ENCODE measurements at places on chromosomes 5 and 9.

DNA sequence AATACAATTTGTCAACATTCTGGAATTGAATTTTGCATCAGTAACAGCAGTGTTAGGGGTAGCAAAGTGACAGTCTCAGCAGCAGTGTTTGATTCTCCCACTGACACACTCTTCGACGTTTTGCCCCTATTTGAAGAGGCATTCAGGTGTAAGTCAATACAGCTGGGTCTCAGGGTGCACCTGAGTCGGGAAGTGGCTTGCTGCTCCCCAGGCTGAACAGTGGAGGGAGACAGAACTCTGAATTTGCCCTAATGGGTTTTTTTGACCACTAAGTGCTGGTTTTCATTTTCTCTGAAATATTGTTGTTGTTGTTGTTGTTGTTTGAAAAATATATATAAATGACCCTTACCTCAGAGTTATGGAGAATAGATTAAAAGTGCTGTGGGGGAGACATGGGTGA lies 223.2 kb downstream of the TLR4 start:
- no peak for DNase-seq

DNA sequence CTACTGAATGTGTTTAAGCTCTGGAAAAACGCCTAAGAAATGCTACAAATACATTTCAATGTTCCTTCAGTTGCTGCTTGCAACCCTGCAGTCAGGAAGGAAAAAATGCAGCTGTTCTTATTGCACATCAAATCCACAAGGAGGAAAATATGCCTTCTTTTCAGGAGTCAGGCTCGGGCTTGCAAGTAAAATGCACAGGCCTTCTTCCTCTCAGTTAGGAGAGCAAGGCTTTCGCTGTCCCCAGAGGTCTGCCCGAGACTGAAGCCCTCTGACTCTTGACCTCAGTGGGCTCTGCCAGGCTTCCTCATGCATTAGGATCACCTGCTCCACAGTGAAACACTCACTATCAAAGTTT lies 899 bp upstream of the SHC3 start:
- DNase-seq: no peak

DNA sequence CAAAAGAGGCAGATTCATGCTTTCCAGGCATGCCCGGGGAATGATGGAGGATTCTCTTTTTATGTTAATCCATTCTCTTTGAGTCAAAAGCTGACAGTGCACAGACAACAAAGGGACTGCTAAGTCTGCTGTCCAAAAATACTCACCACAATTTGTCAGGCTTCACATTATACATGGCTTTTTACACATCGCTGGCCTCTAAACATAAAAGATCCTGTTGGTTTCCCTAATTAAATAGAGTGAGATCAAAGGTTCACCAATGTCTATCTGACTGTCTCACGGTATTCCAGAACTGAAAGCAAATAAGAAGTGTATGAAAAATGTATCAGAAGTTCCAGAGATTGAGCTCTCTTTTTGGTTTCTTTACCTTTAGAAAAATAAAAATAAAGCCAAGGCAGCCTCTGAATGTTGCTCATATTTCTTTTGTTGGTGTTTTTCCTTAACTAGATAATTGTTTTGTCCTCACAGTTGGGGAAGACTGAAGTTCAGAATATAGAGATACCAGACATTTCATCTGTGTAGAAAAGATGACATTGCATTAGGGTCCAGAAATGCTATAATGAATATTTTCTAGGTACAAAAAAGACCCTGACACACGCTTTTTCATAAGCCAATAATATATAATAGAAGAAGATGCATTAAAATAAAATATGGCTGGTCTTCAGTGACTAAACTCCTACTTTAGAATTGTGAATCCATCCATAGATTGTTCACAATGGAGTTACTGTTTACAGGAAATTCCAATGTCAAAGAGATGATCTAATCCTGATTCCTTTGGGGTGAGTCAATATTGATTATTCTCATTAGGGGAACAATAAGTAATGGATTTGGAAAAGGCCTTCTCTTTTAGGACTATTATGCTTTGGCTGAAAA lies 688.2 kb upstream of the CDH6 start:
- peak; percentile 53 for DNase-seq

- peak; percentile 17 for DNase-seq
These were observed 35.0 kb upstream of the TLE1 start for GRCh38 chr9:81724242-81724889.

DNA sequence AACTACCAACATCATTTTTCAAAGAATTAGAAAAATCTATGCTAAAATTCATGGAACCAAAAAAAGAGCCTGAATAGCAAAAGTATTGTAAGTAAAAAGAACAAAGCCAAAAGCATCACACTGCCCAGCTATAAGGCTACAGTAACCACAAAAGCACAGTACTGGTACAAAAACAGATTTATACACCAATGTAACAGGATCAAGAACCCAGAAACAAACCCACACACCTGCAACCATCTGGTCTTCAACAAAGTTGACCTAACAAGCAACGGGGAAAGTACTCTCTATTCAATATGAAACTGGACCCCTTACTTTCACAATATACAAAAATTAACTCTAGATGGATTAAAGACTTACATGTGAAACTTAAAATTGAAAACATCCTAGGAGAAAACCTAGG lies 94.2 kb upstream of the TARS1 start:
- DNase-seq: no peak

DNA sequence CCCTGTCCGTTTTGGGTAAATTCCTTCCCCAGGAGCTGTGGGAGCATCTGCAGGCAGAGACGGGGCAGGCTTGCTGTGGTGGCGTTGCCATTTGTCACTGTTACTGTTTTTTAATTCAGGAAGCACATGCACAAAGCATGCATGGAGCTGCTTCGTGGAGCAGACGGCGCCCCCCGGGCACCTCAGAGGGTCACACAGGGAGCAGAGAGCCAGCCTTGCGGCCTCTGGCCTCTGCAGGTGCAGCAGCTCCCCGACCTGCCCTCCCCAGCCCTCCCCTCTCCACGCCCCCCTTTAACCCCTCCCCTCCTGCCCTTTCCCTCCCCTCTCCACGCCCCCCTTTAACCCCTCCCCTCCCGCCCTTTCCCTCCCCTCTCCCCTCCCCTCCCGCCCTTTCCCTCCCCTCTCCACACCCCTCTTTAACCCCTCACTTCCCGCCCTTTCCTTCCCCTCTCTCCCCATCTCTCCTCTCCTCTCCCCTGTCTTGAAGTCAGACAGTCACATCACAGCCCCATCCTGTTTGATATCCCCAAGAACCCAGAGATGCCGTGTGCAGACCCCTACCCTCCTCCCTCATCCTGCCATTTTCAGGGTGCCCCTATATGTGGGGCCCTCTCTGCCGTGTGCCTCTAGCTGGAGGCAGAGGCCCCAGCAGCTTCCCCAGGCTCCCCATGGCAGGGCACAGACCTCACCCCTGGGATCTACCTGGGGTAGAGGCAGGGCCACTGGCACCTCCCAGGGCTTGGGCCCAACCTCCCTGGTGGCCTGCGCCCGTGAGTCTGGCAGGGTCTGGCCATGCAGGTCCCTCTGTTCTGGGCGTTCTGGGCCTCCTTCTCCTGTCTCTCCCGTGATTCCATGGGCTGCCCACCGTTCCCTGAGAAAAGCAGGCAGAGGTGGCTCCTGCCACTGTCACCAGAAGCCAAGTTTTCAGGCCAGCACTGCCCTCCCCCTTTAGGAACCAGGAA lies 29.6 kb upstream of the UBAC1 start:
- DNase-seq: no peak

DNA sequence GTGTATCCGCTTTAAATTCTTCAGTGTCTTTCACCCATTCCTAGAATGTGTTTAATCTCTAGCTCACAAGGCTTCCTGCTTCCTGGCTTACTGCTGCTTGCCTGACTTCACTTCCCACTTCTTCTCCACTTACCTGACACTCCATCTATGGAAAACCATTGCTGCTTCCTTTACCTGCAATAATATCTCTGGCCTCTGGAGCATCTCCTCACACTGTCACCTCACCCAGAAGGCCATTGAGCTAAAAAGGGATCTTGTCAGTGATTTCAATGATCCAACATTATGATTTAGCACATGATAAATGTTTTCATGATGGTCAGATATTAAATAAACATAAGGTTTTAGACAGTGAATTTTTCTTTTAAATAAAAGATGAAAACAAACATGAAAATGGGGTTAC lies 281.1 kb downstream of the MRPS30 start:
- DNase-seq: no peak

DNA sequence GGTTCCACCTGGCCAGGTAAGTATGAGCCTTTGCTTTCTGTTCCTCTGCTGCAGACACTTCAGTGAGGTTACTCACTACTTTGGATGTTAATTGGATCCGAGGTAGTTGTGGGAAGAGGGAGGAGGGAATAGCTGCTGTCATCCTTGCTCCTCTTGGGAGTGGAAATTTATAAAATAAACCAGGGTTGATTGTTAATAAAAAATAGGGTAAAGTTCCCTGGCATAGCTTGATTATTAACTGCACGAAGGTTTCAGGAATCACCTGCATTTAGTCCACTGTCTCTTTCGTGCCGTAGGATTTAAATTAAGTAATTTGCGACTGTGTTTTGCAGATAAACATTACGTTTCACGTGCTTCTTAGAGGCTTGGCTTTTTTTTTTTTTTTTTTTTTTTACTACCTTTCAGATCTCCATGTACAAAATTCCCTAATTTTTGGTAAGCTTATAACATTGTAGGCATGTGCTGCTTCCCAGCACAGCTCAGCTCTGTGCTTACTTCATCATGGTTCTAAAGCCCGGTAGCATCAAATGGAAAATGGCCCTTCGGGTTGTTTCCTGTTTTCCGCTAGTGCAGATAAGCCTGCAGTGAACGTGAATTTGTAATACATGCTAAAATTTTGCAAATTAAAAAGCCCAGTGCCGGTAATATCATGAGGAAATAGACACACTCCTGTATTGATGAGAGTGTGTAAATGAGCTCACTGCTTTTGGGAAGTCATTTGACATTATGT lies 26.9 kb upstream of the LTC4S start:
- no peak for DNase-seq

DNA sequence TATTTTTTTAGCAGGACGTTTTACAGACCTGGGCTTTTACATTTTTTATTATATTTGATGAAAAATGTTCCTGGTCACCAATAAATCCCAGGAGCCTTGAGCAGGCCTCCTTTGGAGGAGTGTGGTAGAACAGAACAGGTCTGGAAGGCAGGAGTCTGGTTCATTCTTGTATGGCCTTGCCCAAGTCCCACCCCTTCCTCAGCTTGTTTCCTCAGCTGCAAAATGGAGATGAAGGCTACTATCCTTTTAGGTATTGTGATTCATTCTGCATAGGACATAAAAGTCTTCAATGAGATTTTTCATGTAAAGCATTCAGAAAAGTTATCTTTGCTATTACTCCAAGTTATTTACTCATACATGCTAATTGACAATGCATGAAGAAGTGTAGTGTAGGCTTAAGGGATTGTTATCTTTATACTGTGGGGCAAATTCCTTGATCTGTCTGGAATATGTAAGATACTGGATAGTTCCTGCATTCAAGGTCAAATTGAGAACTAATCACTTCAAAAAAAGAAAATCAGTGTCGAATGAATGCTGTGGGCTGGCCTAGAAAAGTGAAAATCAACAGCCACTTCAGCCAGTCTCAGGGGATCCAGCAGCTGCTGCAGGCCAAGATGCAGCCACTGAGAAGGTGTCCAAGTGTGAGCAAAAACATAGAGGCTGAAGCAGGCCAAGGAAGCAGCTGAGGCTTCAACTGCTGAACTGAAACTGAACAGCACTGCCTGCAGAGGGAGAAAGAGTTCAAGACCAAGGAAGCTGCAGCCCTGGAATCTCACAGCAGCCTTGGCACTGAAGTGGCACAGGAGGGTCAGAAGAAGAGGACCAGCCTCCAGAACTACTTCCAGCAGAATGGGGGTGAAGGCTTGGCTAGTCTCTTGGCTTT lies 15.5 kb upstream of the SLC36A3 start:
- peak; percentile 12 for DNase-seq

- DNase-seq: no peak
These were observed 132.3 kb upstream of the SMARCA2 start for GRCh38 chr9:1882711-1883403.

DNA sequence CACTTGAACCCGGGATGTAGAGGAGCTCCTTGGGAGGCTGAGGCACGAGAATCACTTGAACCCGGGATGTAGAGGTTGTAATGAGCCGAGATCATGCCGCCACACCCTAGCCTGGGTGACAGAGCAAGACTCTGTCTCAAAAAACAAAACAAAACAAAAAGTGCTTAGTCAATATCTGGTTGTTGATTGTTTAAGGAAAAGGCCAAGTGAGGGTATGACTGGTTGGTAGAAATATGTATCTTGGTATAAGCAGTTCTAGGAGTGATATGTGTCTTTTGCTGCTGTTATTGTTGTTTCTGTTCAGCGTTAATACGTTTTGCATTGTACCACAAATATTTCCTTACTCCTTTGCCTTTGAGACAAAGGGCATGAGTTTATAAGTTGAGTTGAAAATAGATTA lies 210.7 kb upstream of the DMRT1 start:
- no peak for DNase-seq

GRCh38 chr9:92242260-92243136 lies 51.0 kb downstream of the IARS1 start:
- peak; percentile 10 for DNase-seq

DNA sequence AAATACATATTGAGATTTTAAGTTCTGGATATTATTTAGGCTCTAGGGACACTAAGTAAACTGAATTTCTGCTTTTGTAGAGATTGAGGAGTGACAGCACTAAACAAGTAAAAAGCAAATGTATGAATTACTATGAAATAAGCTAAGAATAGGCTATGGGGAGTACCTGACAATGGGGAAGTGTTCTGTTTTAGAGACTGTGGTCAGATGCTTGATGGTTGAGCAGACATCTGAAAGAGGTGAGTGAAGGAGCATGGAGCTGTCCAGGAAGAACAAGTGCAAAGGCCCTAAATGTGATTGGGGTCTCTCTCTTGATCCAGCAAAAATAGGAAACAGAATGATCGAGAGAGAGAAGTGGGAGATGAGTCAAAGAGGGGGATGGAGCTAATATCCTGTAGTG lies 111.7 kb downstream of the JAKMIP2 start:
- no peak for DNase-seq

DNA sequence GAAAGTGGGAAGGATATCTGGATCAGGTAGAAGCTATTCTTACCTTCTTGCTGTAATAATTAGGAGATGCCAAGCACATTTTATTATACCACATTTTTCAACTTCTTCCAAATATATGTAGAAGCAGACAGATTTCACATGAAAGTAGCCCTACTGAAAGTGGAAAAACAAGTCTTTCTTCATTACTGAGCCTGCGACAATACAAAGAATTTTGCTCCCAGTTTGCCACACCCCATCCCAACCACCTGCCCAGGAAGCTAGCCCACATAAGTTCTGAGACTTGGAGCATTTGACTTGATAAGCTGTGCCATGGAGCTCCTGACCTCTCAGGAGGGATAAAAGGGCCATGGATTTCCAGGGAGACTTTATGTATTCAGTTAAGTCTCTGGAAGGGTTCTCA lies 249.1 kb upstream of the ADCY2 start:
- DNase-seq: no peak

DNA sequence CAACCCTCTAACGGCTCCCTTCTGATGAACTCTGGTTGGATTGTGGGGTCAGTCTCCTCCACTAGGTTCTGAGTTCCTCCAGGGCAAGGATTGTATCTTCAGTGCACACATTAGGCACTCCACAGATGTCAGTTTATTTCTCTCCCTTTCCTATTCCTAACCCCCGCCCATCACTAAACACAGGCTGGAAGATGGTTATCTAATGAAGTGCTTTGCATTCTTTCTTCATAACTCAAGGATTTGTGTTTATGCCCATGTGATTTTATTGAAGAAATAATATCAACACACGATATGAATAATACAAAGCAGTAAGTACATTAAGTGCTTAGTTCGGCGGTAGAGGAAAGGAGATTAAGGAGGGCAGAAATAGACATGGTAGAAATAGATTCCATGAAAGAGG lies 4.4 kb upstream of the CREBRF start:
- peak; percentile 56 for DNase-seq
